ENCODE measurements at places on chromosomes 12 and 14.

DNA sequence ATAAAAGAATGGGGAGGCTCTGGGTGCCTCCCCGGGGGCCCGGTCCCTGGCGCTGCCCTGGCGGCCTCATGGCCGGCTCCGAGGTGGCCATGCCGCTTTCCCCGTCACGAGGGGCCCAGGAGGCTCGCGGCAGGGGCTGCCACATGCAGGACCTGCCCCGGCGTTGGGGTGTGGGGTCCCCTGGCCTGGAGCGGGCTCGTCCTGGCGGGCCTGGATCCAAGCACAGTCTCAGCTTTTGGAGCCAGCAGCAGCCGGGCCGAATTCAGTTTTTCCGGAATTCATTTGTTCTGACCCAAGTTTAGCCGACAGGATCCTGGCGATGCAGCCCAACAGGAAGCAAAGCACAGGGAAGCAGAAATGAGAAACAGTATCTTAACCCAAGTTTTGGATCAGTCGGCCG, 26.4 kb upstream of the AEBP2 start:
- no peak for DNase-seq

DNA sequence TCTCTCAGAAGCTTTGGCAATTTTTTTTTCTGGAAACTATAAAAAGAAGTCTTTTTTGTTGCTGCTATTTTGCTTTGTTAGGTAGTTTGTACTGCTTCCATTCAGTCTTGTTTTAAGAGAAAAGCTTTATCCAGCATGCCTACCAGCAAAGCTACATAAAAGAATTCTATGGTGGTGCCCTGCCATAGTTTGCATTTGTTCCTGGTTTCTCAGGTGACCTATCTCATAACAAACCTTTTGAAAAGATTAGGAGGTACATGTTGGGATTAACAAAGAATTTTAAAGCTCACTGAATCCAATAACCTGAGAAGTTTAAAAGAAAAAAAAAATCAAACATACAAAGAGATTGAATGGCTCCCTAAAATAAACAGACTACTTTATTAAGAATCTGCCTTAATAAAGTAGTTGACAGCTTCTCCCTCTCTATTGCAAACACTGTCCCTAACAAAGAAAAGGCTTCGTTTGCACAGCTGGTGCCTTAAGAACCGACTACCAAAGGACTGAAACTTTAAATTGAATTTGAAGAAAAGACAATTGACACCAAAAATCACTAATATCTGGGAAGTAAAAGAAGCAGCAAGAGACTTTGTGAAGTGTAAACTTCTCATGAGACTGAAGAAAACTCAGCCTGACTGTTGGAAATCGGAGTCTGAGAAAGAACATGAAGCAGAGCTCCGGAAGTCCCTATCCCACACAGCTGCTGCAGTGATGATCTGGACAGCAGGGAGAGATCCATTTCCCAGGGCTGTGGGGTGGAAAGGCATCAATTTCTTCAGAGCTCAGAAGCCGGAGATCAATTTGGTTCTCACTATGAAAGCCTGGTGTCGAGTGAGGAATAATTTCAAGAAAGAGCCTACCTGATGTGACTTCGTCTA, 102.7 kb upstream of the PLEKHA5 start:
- DNase-seq: no peak

- DNase-seq: no peak
Measured at GRCh38 chr12:59937148-59937547, 341.3 kb downstream of the SLC16A7 start.

- DNase-seq: no peak
Measured at GRCh38 chr12:4217091-4217490, 56.5 kb upstream of the CCND2 start.

DNA sequence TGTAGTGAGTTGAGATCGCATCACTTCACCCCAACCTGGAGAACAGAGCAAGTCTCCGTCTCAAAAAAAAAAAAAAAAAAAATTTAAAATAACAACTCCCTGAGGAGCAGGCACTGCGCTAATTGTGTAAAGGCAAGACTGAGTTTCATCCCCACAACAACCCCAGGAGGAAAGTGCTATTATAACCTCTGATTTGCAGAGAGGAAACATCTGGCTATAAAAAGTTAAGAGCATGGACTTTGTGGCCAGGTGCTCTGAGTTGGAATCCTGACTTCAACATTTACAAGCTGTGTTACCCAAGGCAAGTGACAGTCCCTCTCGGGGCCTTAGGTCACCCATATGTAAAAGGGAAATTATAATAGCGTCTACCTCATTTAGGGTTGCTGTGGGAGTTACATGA, 76.0 kb upstream of the MYL2 start:
- DNase-seq: no peak
